ENCODE measurements at places on chromosomes 3 and 15. TPM values are rescaled to one million over a fixed set of nuclear protein-coding genes. Genes with fewer than 3 reads are reported as not detected.

DNA sequence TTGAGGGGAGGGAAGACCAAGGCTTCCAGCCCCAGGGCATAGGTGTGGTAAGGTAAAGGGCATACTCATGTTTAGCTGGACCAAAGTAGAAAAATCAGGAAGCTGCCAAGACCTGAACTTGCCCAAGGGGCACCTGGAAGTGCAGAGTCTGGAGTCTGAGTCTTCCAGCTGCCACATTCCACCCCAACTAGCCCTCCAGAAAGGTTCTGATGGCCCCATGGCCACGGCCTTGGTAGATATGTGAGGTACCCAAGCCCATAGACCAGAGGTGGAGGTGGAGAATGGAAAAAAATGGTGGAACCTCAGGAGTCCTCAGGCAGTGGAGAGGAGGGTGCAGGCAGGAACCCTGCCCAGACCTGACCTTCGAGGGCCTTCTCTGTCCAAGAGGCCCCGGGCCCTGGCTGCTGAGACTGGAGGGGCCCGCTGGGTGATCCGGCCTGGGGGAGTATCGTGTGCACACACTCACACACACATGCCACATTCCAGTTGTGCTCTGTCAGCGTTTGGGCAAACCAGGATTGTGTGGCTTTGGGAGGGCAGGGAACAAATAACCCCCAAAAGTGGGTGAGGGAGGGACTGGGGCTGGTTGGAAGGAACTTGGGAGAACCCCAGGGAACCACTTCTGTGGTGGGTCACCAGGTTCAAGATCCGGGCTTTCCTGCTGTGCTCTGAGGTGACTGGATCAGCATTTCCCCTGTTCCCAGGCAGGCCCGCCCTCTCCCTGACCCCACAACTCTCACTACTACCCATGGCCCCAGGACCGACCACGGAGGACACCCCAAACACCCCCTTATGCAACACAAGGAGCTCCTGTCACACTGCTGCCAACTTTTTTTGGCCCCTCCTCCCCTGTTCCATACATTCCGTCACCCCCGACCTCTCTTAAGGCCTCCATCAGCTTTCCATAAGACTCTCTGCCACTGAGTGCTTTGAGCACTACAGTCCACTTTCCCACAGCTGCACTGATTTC, 11.6 kb downstream of the MYL3 start:
- DNase-seq, result no peak

GRCh38 chr15:40069178-40070165, 30.5 kb upstream of the SRP14 start:
- DNase-seq, result peak; percentile 95

GRCh38 chr3:49966233-49966942, 26.4 kb downstream of the RBM6 start:
- no peak for DNase-seq

DNA sequence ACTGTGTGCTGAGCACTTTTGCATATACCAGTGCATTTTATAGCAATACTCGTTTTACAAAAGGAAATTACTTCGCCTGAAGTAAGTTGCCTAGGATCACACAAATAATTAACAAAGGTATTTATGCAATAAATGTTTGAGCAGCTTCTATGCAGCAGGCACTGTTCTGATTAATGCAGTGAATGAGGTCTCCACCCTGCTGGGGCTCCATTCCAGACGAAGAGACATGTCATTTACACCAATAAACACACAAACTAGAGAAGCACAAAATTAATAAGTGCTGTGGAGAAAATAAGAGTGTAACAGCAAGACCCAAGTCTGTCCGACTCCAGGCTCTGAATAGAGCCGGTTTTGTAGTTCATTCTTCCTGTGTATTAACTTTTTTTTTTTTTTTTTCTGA, 17.5 kb downstream of the NOX5 start:
- no peak for DNase-seq

Gene C15orf39
- total RNA-seq, result 13.1 TPM

DNA sequence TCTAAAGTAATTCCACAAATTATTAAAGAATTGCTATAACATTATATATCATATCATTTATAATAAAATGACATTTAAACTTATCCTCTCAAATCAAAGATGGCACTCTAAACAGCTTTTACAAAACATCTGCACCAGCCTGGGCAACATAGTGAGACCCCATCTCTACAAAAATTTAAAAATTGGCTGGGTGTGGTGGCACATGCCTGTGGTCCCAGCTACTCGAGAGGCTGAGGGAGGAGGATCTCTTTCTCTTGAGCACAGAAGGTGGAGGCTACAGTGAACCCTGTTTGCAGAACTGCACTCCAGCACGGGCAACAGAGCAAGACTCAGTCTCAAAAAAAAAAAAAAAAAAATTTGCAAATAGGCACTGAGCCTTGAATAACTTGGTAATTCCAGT, 63.1 kb downstream of the PIK3CB start:
- no peak for DNase-seq

- no peak for DNase-seq
These were observed 83.1 kb downstream of the HMG20A start for GRCh38 chr15:77503764-77504163.

DNA sequence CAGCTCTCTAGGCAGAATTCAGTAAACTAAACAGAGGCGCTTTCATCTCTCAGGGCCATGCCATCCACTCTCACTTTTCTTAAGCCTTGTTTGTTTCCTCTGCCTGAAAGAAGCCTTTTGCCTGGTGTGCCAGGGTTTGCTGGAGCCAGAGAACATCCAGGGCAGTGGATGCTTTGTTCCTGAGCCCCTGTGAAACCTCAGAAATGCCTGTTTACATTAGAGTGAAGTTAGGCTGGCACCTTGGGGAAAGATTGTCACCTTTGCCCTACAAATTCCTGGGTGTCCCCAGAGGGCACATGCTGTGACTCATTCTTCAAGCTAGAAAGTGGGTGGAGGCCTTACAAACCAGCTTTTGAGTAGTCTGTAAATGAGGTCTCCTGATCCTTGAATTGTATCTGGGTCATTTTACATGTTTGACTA, 10.7 kb upstream of the TRAK1 start:
- DNase-seq, result peak; percentile 68

Data from Peyer's patch (tissue), 4 donors.